ENCODE measurements at places on chromosomes 11 and 22. TPM values are rescaled to one million over a fixed set of nuclear protein-coding genes. Genes with fewer than 3 reads are reported as not detected.

Gene TSSK2
- polyA plus RNA-seq, result not detected

Gene PDGFB
- polyA plus RNA-seq, result 2.2 TPM

- no peaks in the 10 kb centered on the region for H3K36me3 ChIP-seq
- H3K4me3 ChIP-seq, result peak overlapping the region; percentile 79
- peaks cover 24% of the 10 kb centered on the region for H3K4me1 ChIP-seq
- peaks cover 48% of the 10 kb centered on the region for H3K27me3 ChIP-seq
Observed at GRCh38 chr11:45663486-45664375, 1.7 kb downstream of the CHST1 start.

Gene CDC42EP1
- polyA plus RNA-seq, result 7.7 TPM

GRCh38 chr11:122421702-122422101 is 233.8 kb upstream of the UBASH3B start:
- peaks cover 9% of the 10 kb centered on the region for H3K4me1 ChIP-seq
- no peak for DNase-seq
- H3K36me3 ChIP-seq, result no peaks in the 10 kb centered on the region
- no peak overlapping the region for H3K27ac ChIP-seq
- H3K27me3 ChIP-seq, result no peaks in the 10 kb centered on the region
- no peak overlapping the region for H3K4me3 ChIP-seq

DNA sequence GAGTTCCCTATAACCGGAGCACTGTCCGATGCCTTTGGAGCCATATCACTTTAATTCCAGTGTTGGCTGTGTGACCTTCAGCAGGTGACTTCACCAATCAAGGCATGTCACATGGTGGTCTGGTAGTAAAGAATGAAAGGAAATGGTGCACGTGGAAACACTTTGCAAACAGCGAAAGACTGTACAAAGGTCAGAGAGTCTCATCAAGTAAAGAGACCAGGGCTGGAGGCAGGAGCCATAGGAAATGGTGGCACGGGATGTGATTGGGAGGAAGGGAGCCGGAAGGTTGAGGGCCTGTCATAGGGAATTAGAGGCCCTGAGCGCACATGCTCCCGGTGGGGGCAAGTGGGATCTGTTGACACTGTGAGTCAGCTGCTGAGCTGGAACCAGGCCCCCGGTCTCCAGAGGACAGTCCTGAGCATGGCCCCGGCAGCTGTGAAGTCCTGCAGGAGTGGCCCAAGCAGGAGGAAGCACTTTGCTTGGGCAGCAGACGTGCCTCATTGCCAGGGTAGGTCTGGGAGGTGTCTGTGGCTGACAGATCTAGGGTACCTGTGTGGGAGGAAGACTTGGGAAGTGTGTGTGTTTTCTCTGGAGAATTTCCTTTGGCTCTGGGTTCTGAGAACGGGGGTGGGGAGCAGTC is 2.0 kb downstream of the DAGLA start:
- H3K27ac ChIP-seq, result no peak overlapping the region
- no peaks in the 10 kb centered on the region for H3K36me3 ChIP-seq
- peaks cover 12% of the 10 kb centered on the region for H3K27me3 ChIP-seq
- no peak overlapping the region for H3K4me3 ChIP-seq

Gene FAU
- 1,177 TPM for polyA plus RNA-seq

DNA sequence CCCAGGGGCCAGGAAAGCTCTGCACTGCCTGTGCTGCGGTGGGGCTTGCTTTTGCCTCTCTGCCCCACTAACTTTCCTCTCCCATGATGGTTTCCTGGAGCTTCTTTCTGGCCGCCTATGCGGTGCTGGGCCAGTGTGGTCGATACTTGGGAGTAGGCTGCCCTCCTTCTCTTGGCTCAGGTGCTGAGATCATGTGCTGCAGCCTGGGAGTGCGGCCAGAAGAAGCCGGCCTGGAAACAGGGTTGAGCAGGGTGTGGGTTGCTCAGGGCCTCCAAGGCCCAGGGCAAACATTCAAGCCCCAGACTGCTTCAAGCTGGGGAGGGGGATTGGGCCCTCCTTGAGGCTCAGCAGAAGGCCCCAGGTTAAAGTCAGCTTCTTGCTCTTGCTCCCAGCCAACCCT is 125.0 kb downstream of the NTM start:
- no peak overlapping the region for H3K27ac ChIP-seq
- no peak overlapping the region for H3K4me3 ChIP-seq
- H3K27me3 ChIP-seq, result no peaks in the 10 kb centered on the region
- no peaks in the 10 kb centered on the region for H3K36me3 ChIP-seq
- H3K4me1 ChIP-seq, result no peaks in the 10 kb centered on the region

- no peaks in the 10 kb centered on the region for H3K27me3 ChIP-seq
- H3K4me1 ChIP-seq, result no peaks in the 10 kb centered on the region
- H3K36me3 ChIP-seq, result no peaks in the 10 kb centered on the region
- peak; percentile 94 for DNase-seq
Observed at GRCh38 chr11:116276051-116277044, 496.4 kb downstream of the BUD13 start.

GRCh38 chr11:19555266-19555665 is 157.4 kb upstream of the NAV2 start:
- H3K4me3 ChIP-seq, result no peak overlapping the region
- H3K27ac ChIP-seq, result no peak overlapping the region
- no peak for DNase-seq
- no peaks in the 10 kb centered on the region for H3K27me3 ChIP-seq
- H3K36me3 ChIP-seq, result no peaks in the 10 kb centered on the region
- peaks cover 8% of the 10 kb centered on the region for H3K4me1 ChIP-seq

DNA sequence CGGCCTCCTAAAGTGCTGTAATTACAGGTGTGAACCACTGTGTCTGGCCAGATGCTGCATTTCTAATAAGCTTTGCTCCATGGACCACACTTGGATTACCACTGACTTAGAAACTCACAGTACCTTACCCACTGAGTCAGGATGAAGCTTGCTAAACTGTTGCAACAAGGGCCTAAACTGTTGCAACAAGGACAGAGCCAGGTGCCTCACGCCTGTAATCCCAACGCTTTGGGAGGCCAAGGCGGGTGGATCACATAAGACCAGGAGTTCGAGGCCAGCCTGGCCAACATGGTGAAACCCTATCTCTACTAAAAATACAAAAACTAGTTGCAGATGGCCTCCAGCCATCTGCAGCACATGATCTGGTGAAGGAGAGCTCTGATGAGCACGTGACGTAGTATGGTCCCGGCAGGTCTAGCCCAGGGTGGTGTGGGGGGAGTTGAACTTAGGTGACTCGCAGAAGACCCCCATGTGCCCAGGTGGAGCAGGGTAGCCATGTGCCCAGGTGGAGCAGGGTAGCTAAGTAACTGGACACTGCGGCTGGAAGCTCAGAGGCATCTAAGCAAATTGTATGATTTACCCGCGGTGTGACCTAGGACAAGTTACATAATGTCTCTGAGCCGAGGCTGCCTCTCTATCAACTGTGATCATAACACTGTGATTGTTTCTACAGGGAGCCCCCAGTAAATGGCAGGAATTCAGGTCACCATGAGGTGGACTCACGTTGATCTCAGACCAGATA is 8.4 kb downstream of the SLC25A45 start:
- H3K4me1 ChIP-seq, result no peaks in the 10 kb centered on the region
- no peaks in the 10 kb centered on the region for H3K36me3 ChIP-seq
- H3K27ac ChIP-seq, result no peak overlapping the region

GRCh38 chr11:72030472-72031045 is 31.9 kb downstream of the IL18BP start:
- H3K4me3 ChIP-seq, result no peak overlapping the region
- no peaks in the 10 kb centered on the region for H3K27me3 ChIP-seq
- no peak for DNase-seq
- no peak overlapping the region for H3K27ac ChIP-seq

DNA sequence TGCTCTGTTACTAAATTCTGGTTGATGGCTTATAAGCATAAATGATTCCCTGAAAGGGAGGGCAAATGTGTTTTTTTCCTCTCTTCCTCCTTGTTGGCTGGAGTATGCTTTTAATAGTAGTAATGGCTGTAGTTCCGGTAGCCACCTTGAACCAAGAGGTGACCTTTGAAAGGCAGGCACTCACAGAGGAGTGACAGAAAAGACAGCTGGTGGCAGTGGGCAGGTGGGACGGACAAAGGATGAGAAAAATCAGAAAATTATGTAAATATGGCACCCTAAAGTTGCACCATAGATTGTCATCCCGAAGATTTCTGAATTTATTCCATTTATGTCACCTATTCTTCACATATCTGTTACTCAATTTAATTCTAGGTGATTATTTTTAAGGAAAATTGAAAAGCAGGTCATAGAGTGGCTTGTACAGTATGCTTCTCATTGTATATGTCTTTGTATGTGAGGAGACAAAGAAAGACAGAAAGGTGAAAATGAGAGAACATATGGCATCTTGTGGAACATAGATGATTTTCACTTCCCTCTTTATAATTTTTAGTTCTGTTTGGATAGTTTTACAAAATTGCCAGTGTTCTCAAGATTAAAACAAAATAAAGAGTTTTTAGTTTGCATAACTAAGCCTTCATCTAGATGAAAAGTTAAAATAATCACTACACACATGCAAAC is 17.0 kb downstream of the CASP12 start:
- no peaks in the 10 kb centered on the region for H3K36me3 ChIP-seq
- H3K27ac ChIP-seq, result no peak overlapping the region
- no peak for DNase-seq
- H3K27me3 ChIP-seq, result no peaks in the 10 kb centered on the region

Gene CYP2D6
- polyA plus RNA-seq, result 1.2 TPM

GRCh38 chr11:25734591-25735211 is 597.2 kb upstream of the ANO3 start:
- no peaks in the 10 kb centered on the region for H3K4me1 ChIP-seq

Gene MS4A14
- polyA plus RNA-seq, result not detected

- H3K4me3 ChIP-seq, result no peak overlapping the region
- H3K27ac ChIP-seq, result no peak overlapping the region
- H3K36me3 ChIP-seq, result no peaks in the 10 kb centered on the region
- peaks cover 16% of the 10 kb centered on the region for H3K4me1 ChIP-seq
Observed at GRCh38 chr11:69250186-69251056, 43.5 kb upstream of the MYEOV start.

DNA sequence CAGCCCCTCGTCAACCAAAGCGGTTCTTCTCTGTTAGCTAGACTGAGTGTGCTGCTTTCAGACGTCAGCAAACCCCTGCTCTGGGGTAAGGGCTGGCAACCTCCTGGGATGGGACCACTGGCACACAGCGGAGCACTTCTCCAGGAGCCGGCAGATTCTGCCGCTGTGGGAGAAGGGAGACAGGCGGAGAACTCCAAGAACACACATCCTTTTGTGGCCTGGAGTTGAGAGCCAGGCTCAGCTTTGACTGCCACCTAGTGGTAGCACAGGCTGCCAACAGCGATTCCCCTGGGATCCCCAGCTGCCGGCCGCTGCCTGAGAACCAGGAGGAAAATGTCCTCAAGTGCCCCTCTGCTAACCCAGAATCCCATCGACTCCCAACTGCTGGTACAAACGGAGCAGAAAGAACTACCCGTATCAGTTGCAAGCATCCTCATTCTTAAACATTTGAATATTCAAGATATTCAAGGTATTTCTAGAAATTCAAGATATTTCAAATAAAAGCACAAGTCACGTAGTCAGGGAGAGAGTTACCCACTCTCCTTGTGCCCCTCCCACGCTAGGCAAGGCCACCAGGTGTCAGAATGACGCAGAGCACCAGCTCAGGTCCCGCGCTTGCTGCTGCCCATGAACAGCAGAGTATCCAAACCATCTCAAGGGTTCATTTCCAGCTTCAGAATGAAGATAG is 4.9 kb downstream of the LTO1 start:
- H3K4me1 ChIP-seq, result peaks cover 6% of the 10 kb centered on the region
- peaks cover 6% of the 10 kb centered on the region for H3K36me3 ChIP-seq
- H3K27ac ChIP-seq, result no peak overlapping the region
- DNase-seq, result peak; percentile 92
- no peak overlapping the region for H3K4me3 ChIP-seq

DNA sequence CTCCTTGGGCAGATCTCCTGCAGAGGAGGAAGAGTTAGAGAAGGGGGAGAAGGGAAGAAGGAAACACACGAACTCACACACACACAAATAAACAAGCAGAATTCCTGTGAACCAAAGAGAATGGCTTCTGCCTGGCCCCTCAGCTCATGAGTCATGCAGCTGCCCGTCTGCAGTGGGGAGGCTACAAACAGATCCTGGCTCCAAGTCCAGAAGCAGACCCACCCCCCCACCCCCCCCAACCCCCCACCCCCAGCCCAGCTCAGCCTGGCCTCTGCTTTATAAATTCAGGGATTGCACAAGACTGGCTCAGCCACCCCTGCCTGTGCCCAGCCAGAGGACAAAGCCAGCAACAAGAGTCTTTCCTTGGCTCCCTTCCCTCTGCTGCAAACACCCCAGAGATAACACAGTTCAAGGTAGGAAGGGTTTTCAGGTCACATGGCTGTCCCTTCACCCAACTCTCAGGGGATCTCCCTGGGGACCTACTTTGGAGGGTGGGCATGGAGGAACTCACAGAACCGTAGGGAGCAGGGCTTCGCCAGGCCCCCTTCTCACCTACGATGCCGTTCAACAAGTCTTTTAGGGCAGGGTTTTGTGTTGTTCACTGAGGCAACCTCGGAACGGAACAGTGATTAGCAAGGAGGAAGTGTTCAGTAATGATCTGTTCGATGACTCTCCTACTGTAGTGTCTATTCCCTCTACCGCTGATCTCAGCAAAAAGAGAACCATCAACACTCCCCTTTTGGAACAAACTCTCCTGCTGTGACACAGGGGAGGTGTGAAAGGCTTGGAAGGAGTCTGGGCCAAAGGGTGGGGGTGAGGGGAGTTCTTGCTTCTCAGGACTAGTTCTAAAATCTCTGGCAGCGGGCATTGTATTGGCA is 35.5 kb downstream of the RPL27A start:
- H3K27me3 ChIP-seq, result no peaks in the 10 kb centered on the region
- no peak overlapping the region for H3K4me3 ChIP-seq
- H3K36me3 ChIP-seq, result no peaks in the 10 kb centered on the region

GRCh38 chr11:132638423-132638822 is 893.9 kb downstream of the OPCML start:
- DNase-seq, result no peak
- H3K27me3 ChIP-seq, result no peaks in the 10 kb centered on the region
- H3K36me3 ChIP-seq, result no peaks in the 10 kb centered on the region
- H3K4me1 ChIP-seq, result peaks cover 7% of the 10 kb centered on the region
- no peak overlapping the region for H3K27ac ChIP-seq

GRCh38 chr11:2268729-2269600 is 1.4 kb downstream of the ASCL2 start:
- no peak overlapping the region for H3K27ac ChIP-seq
- H3K27me3 ChIP-seq, result peaks cover 69% of the 10 kb centered on the region
- DNase-seq, result peak; percentile 76
- no peaks in the 10 kb centered on the region for H3K36me3 ChIP-seq

Gene RIMBP3B
- polyA plus RNA-seq, result 0.09 TPM

Gene RHOD
- 13.8 TPM for polyA plus RNA-seq
